ENCODE measurements at places on chromosomes 12 and 14. TPM values are rescaled to one million over a fixed set of nuclear protein-coding genes. Genes with fewer than 3 reads are reported as not detected.

GRCh38 chr12:115817389-115817788 lies 460.1 kb downstream of the MED13L start:
- DNase-seq = no peak

DNA sequence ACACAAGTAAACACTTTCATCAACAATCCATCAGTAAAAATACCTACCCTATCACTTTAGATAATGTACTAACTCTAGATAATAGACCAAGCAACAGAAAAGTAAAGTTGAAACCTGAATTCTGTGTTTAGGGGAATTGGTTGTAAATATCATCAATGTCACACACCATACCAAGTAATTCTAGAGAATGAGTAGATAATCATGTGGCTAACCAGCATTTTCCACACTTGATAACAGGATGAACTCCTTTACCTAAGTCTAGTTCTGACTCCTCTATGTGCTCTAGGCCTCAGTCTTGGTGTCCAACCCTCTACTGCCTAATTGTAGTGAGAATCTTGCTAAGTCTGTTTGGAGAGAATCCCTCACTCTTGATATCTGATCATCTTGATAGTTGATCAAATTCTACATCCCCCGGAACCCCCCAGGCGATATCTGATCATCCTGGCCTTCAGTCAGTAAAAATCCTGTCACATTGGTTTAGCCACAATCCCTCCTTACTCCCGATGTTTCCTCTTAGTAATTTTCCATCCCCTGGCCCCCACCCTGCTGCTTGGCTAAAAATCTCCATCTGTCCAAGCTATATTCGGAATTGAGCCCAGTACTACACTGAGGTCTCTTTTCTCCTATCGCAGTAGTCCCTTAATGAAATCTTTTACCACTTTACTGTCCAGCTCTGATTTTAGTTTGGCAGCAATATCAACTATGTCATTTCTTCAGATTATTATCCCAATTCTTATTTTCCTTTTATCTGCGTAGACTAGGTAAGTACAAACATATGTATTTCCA lies 3.4 kb upstream of the SLCO1A2 start:
- DNase-seq = no peak

CDKL1 gene
- 5.9 TPM for total RNA-seq

GRCh38 chr14:73786636-73787485 lies 64.8 kb upstream of the PTGR2 start:
- DNase-seq = no peak

NRIP2 gene
- not detected for total RNA-seq

- DNase-seq = peak; percentile 26
Measured at GRCh38 chr12:132776816-132777568, 15.4 kb upstream of the ANKLE2 start.

PPP4R4 gene
- total RNA-seq = 6.0 TPM

GRCh38 chr14:34386865-34387485 lies 75.1 kb downstream of the SPTSSA start:
- no peak for DNase-seq

DNA sequence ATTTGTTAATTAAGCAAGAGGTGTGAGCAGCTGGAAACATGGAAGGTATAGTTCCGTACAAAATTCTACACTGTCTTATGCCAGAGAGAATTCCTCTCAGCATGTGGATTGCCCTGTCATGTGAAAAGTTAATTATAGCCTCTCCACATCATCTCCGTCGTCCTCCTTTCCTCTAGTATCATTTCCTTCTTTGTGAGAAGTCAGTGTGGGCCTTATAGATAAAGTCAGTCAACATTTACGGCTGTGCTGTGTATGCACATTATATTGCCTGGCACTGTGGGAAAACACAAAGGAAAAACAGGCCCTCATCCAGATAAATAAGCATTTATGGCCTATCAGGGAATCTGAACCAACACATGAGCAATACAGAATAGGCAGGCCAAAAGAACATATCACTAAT lies 236.6 kb downstream of the SEC23A start:
- DNase-seq = no peak

KRT74 gene
- not detected for total RNA-seq

DNA sequence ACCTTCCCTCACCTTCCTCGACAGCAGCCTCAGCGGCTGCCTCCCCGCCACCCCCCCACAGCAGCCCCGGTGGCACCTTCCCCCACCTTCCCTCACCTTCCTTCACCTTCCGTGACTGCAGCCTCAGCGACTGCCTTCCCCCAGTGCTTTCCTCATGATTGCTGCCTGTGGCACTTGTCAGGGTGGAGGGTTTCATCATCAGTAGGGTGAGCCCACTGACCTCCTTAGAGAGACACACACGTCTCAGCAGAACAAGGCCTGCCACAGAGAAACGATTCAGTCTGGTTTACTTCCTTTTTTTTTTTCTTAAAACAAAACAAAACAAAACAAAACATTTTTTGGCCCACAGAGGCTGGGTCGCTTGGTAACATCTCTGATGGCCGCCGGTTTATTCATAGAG lies 75.0 kb downstream of the EP400 start:
- DNase-seq = no peak

GRCh38 chr14:58722441-58722840 lies 84.7 kb downstream of the DACT1 start:
- no peak for DNase-seq

DNA sequence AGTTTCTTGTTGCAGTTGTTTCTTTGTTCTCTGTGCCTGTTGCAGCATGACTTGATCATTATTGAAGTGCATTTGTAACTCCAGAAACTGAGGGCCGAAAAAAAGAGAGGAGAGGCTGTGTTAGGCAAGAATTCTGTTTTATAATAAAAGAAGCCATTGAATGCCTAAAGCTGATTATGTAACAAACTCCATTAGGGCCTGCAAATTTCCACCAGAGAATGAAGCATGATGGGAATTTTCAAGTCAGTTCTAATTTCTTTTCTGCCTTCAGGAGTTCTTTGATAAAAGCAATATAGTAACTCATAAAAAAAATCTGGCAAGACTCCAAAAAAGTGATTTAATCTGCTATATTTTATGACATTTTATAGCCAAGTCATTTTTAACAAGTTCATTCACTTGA lies 156.7 kb upstream of the RASSF8 start:
- DNase-seq = no peak

- DNase-seq = no peak
Measured at GRCh38 chr12:69151254-69151764, 88.1 kb upstream of the CPSF6 start.

- DNase-seq = no peak
Measured at GRCh38 chr12:87430444-87430843, 598.8 kb downstream of the C12orf50 start.

GPX2 gene
- not detected for total RNA-seq

GRCh38 chr12:51318846-51319599 lies 5.0 kb downstream of the BIN2 start:
- DNase-seq = no peak

Data from astrocyte (in vitro differentiated cells and primary cell).